ENCODE measurements at places on chromosomes 7 and 10.
A peak's percentile ranks its signal among the peaks of the same experiment; 100 is the strongest.

DNA sequence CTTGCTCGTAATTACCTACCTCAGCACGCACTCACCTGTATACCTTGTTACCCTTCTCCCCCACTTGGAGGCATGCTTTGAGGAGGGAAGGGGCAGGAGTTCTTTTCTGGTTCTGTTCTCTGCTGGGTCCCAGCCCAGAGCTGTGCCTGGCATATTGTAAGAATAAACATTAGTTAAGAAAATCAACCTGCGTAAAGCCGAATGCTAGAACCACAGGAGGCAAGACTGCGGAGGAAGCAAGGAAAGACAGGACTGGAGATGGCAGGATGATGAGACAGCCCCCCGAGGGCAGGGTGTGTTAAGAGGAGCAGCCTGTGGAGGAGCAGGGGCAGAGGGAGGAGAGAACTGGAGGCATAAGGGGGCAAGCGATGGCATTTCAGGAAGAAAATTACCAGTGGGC, 9.5 kb downstream of the C10orf53 start:
- DNase-seq, result no peak

- no peak for DNase-seq
Observed at GRCh38 chr10:116324951-116325635, 845 bp downstream of the CCDC172 start.

DNA sequence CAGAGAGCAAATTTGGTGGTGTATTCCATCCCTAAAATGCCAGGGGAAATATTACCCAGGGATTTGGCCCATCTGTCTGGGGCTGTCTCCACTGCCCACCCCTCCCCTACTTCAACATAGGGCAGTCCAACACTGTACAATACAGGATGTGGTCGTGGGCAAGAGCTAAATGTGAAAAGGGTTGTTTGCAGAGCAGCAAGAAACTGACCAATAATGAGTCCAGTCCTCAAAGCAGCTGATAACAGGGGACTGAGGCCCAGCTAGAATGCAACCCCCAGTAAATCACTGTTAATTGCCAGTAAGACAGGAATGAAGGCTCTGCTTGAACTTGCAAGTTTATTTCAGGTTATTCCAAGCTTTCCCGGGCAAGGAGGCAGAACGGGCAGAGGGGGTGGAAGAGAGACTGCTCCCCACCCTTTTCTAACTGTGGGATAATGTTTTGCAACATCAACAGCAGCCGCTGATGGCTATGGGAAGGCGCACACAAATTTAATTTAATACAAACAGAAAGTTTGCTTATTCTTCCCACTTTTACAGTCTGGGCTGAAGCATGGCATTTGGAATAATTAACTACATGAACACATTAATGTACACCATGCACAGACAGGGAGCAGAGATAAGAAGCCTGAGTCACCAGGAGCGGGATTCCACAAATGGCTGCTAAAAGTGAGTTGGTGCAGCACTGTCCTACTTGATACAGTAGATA, 36.8 kb downstream of the AFAP1L2 start:
- no peak for DNase-seq

GRCh38 chr7:43933902-43934560, 7.8 kb downstream of the UBE2D4 start:
- DNase-seq, result no peak

DNA sequence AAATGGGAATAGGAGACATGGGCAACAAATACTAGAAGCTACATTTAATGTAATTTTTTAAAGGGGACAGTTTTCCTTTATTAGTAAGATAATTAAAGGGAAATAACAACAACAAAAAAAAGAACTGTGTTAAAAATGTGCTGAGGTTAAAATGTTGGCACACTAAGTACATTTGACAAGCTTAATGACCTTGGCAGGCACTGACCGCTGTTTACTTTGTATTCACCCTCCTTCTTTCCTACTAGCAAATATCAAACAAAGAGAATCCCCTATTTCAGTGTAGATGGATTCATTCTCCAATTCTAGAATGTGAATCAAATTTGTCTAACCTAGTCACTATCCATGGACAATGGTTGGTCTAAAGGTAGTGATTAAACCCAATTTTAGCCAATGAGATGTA, 77.5 kb upstream of the TOMM7 start:
- DNase-seq, result no peak

DNA sequence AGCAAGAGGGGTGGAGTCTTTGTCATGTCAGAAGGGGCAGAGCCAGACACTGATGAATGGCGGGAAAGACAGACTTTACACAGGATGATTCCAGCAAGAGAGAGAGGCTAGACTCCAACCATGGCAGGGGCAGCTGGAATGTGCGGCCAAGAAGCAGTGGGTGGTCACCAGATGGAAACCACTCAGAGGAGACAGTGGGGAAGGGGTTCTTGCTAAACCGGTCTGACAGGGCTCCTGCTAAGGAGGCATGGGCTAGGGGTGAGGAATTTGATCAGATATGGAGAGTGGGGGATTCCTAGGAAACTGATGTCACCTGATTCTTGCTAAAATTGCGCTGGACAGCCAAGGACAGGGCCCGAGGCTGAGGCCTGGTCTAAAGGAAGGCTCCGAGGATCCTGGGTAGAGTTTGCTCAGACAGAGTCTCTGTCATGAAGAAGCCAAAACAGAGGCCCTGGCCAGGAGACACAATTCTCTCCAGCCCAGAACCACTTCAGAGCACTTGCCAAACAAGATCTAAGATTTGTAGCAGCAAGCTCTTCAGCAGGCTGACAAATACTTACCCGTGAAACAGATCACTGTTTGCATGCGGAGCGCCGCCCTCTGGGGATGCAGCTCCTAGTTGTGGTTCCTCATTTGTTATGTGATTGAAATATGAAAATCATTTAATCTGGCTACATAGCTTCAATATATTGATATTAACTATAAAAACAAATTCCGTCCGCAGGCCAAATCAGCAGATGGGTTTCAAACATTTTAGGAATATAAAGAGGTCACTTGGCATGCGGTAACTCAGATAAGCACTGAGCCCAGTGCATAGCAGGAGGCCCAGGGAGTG, 377.0 kb downstream of the TCERG1L start:
- DNase-seq, result no peak

- DNase-seq, result peak; percentile 43
Observed at GRCh38 chr10:15222511-15222910, 54.0 kb upstream of the NMT2 start.

- DNase-seq, result no peak
Observed at GRCh38 chr10:116060864-116061263, 212.1 kb downstream of the GFRA1 start.

- DNase-seq, result no peak
Observed at GRCh38 chr7:108069646-108070045, 60.5 kb downstream of the LAMB4 start.

GRCh38 chr7:71824006-71824760, 588.0 kb downstream of the CALN1 start:
- no peak for DNase-seq

DNA sequence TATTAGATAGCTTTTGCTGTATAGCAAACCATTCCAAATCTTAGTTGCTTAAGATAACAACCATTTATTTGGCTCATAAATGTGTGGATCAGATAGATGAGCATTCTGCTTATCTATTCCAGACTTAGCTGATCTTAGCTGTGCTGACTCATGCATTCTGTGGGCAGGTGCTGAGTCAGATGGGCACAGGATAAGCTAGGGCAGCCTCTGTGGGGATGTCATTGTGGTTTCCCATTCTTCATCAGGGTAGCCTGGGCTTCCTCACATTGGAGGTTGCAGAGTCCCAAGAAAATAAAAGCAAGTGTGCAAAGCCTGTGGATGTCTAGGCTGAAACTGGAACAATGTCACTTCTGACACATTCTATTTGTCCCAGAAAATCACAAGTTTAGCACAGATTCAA, 917.0 kb downstream of the TYW1 start:
- no peak for DNase-seq

DNA sequence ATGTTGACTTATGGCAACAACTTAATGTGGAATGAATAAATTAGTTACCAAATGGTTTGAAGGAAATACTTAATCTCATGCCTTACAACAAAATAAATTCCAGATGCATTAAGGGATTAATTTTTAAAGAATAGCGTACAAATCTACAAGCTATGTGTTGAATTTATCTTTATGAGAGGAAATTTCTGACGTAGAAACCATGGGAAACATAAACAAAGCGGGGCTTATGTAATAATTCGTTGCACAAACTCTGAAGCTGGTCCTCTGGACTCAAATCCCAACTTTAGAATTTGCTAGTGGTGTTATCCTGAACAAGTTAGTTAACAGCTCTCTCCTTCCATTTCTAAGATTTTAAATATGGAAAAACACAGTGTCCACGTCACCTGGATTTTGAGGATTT, 137.4 kb upstream of the CALCR start:
- no peak for DNase-seq

DNA sequence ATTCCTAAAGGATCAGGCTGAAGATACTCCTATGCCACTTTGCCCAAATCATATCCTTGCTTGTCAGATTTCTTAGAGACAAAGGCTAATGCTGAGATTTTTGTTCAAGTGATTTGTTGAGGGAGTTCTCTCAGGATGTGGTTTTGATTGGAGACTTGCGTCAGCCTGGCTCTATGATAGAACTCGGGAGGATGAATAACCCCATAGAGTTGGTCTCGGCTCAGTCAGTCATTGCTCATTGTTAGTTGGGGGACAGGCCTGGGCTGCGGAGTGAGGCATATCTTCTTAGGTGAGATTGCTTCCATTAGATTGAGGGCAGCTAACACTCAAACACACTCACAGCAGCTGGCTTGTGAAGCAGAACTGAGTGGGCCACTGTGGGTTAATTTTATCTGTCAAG, 203.4 kb downstream of the KIF20B start:
- no peak for DNase-seq

DNA sequence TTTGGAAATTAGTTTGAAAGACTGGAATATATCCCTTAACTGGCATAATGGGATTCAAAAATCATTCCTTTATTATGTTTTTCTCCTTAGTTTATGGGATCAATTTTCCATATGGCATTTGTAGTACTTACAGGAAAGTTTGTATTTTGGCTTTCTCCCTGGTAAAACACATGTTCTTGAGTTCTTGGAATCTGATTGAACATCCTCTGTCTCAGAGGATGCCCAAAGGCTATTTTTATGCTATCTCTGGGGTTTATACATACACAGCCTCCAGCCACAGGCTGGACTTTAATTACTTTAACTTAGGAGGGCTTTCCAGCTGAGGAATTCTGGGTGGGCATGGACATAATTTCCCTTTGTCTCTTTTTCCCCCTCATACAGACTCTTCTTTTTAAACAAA, 236.4 kb downstream of the HGF start:
- DNase-seq, result no peak

- no peak for DNase-seq
Observed at GRCh38 chr7:123581162-123581459, 20.5 kb upstream of the ASB15 start.

DNA sequence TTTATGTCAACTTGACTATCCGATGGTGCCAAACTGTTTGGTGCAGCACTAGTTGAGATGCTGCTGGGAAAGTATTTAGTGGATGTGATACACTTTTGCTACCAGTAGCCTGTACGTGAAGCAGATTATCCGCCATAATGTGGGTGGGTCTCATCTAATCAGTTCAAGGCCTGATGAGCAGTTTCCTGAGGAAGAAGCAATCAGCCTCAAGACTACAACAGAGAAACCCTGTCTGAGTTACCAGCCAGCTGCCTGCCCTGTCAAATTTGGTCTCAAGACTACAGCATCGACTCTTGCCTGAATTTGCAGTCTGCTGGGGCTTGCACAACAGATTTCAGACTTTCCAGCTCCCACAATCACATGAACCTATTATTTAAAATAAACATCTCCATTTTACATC, 10.9 kb upstream of the RBP3 start:
- DNase-seq, result no peak

GRCh38 chr7:53336105-53336668, 300.8 kb downstream of the POM121L12 start:
- DNase-seq, result no peak

- no peak for DNase-seq
Observed at GRCh38 chr10:105150259-105150880, 509.3 kb downstream of the SORCS3 start.

DNA sequence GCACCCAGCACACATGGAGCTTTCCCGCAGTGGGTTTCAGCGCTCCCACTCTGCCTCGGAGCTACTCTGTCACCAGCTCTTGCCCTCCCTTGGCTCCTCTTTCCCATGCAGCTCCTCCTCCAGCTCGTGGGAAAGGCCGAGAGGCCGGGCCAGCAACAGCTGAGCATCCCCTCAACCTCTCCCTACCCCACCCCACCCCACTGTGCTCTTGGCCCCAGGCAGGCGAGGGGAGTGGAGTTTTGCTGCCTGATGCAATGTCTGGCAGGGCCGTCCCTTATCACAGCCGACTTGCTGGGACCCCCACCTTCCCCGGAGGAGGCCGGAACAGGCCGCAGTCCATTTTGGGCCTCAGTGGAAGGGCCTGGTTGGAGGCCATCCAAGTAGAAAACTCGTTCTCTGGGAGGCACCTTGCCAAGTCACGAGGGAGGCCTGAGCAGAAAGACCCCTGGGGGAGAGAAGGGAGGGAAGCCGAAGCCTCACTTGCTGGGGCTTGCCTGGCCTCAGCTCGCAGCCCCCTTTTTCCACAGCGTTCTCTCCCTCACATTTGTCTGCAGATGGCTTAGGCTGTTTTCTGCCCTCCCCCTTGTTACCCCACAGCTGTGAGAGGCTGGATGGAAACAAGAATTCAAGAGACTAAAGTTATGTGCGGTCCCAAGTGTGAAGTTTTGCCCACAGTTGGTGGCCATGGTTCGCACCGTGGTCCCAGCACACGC, 35.3 kb downstream of the CHST3 start:
- DNase-seq, result peak; percentile 80
